DND-41 (cell line): ENCODE measurements at places on chromosomes 3 and 15.

DNA sequence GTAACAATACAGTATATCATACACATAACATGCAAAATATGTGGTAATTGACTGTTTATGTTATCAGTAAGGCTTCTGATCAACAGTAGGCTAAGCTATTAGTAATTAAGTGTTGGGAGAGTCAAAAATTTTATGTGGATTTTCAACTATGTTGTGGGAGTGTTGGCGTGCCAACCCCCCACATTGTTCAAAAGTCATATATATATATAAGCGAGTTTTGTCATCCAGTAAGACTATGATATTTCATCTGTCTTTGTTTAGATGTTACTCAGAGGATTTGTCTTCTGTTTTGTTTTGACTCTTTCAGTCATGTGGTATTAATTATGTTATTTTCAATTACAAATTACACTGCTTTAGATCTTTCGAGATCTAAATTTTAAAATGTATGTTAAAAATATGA is 51.0 kb upstream of the RAP2B start:
- H3K36me3 ChIP-seq = no peaks in the 10 kb centered on the region
- H3K27me3 ChIP-seq = no peaks in the 10 kb centered on the region
- no peak overlapping the region for H3K4me3 ChIP-seq
- H3K4me1 ChIP-seq = no peaks in the 10 kb centered on the region

DNA sequence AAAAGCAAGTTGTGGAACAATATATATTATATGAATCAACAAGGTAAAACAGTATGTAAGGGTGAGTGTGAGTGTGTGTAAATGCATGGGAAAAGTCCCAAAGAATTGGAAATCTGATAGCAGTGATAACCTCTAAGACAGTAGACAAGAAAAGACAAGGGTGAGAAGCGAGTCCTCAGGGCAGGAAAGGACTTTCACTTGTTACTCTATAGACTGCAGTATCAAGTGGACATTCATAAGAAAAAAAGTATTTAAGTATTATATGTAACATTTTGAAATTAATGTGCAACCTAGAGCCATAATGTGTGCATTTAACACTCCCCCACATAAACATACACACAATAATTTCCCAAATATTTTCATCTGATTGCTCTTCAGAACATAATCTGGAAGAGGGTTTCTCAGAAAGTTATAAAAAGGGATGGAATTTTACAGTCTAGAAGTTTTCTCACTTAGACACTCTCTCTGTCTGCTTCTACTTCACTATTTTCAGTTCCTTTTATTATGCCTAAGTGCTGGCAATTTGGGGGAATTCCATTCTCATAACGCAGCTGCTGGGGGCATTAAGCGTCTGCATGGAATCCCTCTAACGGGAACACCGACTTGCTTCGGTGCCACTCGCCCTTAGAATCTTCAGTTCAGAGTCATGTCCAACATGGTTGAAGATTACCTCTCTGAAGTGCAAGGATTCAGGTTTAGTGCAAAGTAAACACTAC is 50.0 kb upstream of the CDIN1 start:
- H3K27me3 ChIP-seq = no peaks in the 10 kb centered on the region
- no peaks in the 10 kb centered on the region for H3K4me1 ChIP-seq
- no peaks in the 10 kb centered on the region for H3K36me3 ChIP-seq
- H3K27ac ChIP-seq = no peak overlapping the region

GRCh38 chr15:67564968-67565345 is 22.5 kb downstream of the MAP2K5 start:
- peaks cover 13% of the 10 kb centered on the region for H3K4me1 ChIP-seq
- peaks cover 5% of the 10 kb centered on the region; the same call in 1 of the 2 replicates for H3K36me3 ChIP-seq
- no peak for DNase-seq

- no peak overlapping the region for H3K4me3 ChIP-seq
- DNase-seq = no peak
- H3K27ac ChIP-seq = no peak overlapping the region
- H3K36me3 ChIP-seq = no peaks in the 10 kb centered on the region
- peaks cover 4% of the 10 kb centered on the region for H3K27me3 ChIP-seq
Observed at GRCh38 chr3:112689385-112689784, 48.4 kb upstream of the CCDC80 start.

GRCh38 chr3:47705391-47705790 is 76.3 kb downstream of the SMARCC1 start:
- no peaks in the 10 kb centered on the region for H3K4me1 ChIP-seq
- peaks cover 94% of the 10 kb centered on the region for H3K36me3 ChIP-seq
- no peak overlapping the region for H3K27ac ChIP-seq
- DNase-seq = no peak
- H3K27me3 ChIP-seq = no peaks in the 10 kb centered on the region

DNA sequence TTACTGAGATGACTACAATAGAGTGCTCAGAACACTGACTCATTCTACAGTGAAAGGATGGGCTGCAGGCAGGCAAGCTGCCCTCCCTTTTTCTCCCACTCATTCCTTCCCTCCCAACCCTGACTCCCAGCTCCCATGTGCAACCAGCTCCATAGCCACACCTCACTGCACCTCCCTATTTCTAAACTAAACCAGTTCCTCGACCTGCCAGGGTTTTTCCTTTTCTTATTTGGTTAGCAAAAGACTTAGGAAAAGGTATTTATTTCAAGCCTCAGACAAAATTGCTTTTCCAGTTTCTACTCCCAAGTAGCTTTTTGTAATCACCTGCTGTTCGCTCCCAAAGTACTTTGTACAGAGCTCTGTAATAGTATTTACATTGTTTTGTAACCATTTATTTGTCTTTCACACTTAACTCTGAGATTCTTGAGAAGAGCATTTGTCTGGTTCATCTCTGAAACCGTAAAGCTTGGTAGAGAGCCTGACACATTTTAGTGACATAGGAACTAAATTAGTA is 2.2 kb downstream of the AADAC start:
- H3K36me3 ChIP-seq = no peaks in the 10 kb centered on the region
- peaks cover 32% of the 10 kb centered on the region for H3K4me1 ChIP-seq
- DNase-seq = no peak
- no peaks in the 10 kb centered on the region for H3K27me3 ChIP-seq
- H3K27ac ChIP-seq = no peak overlapping the region

DNA sequence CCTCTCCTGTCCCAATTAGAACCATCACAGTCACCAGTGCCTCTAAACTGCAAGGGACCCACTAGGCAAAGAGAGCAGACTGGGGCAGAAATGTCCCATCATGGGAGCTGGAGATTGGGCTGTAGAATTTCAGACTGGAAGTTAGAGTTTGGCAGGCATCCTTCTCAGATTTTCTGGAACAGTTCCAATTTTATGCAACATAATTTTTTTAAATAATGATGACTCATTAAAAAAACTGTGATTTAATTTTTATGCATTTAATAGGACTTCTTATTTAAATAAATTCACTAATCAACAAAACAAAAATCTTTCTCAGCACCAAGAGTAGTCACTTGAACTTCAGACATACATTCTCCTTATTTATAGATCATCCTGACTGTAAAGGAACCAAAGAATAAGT is 84.6 kb upstream of the SLC7A14 start:
- H3K36me3 ChIP-seq = no peaks in the 10 kb centered on the region
- no peaks in the 10 kb centered on the region for H3K27me3 ChIP-seq
- DNase-seq = no peak
- no peak overlapping the region for H3K4me3 ChIP-seq
- no peak overlapping the region for H3K27ac ChIP-seq

DNA sequence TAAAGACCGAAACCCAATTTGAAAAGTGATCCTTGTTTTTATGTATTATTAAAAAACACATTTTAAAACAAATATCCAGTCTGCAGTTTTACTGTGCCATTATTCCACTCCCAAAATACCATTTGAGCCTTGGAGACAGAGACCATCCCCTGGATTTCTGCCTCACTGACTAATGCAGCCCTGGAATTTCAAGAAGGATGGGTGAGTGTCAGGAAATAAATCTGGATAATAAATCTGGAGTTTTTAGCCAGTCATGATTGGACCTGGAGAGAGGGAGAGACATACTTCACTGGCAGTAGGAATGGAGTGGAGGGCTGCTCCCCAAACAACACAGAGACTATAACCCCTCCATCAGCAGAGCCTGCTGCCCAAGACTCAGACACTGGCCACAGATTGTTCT is 123.3 kb downstream of the MYLK start:
- H3K27me3 ChIP-seq = no peaks in the 10 kb centered on the region
- peaks cover 30% of the 10 kb centered on the region for H3K4me1 ChIP-seq
- H3K27ac ChIP-seq = no peak overlapping the region
- no peak overlapping the region for H3K4me3 ChIP-seq

DNA sequence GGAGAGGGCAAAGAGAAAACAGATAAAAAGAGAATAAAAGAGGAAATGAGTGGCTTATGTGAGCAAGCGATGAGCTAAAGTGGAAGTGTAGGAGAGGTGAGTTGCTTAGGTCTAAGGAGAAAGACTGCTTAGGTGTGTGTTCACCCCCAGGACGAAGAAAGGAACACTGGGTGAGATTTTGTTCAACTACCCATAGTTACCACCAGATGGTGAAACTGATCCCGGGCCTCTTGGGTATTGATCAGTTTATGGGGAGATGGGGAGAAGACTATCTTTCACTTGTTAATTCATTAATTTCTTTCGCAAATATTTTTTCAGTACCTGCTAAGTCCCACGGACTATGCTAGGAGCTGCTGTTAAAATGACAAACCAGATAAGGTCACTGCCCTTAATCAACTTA is 33.9 kb downstream of the GAP43 start:
- H3K27ac ChIP-seq = no peak overlapping the region
- DNase-seq = no peak
- peak overlapping the region; percentile 61 for H3K4me3 ChIP-seq
- H3K36me3 ChIP-seq = no peaks in the 10 kb centered on the region

GRCh38 chr3:65633018-65633638 is 405.6 kb downstream of the MAGI1 start:
- H3K27ac ChIP-seq = no peak overlapping the region
- no peaks in the 10 kb centered on the region for H3K27me3 ChIP-seq
- no peak for DNase-seq
- no peaks in the 10 kb centered on the region for H3K4me1 ChIP-seq

GRCh38 chr3:152457500-152458375 is 189.0 kb downstream of the MBNL1 start:
- no peak overlapping the region for H3K4me3 ChIP-seq
- DNase-seq = no peak
- no peaks in the 10 kb centered on the region for H3K27me3 ChIP-seq
- H3K36me3 ChIP-seq = peaks cover 91% of the 10 kb centered on the region
- H3K27ac ChIP-seq = no peak overlapping the region

GRCh38 chr3:57226176-57226575 is 1.4 kb upstream of the APPL1 start:
- H3K4me3 ChIP-seq = no peak overlapping the region
- H3K4me1 ChIP-seq = peaks cover 28% of the 10 kb centered on the region
- no peaks in the 10 kb centered on the region for H3K36me3 ChIP-seq
- no peak for DNase-seq
- no peaks in the 10 kb centered on the region for H3K27me3 ChIP-seq

DNA sequence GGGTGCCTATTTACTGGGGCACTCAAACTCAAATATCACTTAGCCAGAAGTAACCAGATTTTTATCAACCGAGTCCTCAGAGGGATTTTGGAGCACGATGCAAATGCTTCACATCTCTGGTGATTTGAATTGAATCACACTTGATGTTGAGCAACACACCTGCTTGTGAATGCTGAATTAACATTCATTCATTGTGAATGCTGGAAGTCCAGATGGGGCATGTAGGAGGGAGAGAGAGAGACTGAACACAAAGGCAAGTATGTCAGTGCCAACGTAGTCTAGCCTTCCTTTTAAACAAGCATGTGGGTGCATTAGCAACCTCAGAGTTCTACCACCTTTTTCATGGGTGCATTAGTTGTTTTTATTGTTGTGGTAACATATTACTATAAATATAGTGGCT is 156.2 kb downstream of the ADAMTSL3 start:
- no peaks in the 10 kb centered on the region for H3K4me1 ChIP-seq
- no peaks in the 10 kb centered on the region for H3K27me3 ChIP-seq
- no peak overlapping the region for H3K4me3 ChIP-seq
- no peak overlapping the region for H3K27ac ChIP-seq

DNA sequence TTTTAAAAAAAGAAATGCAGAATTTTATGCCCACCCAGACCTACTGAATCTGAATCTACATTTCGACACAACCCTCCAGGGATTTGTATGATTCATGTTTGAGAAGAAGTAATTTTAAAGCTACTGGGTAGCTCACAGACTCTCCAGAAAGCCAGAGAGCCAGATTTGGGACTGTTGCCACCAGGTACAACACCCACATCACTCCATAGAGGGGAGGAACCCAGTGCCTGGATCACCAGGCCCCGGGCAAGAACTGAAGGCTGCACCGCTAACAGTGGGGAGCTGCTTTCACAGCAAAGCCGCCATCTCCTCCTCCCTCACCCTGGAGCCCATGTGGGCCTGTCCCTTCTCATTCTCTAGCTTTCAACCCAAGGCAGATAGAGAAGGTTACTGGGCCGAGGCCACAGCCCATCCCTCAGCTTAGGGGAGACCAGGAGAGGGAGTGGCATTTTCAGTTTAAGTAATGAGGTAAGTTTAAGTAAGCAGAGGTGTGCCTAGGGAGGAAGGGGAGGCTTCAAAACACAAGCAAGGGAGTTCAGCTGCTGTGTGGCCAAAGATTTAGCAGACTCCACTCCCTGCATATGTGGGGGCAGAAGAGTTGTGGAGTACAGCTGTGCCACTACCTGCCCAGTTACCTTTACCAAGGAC is 109.8 kb downstream of the IL12A start:
- no peaks in the 10 kb centered on the region for H3K27me3 ChIP-seq
- H3K27ac ChIP-seq = no peak overlapping the region
- no peak for DNase-seq
- H3K4me1 ChIP-seq = no peaks in the 10 kb centered on the region

DNA sequence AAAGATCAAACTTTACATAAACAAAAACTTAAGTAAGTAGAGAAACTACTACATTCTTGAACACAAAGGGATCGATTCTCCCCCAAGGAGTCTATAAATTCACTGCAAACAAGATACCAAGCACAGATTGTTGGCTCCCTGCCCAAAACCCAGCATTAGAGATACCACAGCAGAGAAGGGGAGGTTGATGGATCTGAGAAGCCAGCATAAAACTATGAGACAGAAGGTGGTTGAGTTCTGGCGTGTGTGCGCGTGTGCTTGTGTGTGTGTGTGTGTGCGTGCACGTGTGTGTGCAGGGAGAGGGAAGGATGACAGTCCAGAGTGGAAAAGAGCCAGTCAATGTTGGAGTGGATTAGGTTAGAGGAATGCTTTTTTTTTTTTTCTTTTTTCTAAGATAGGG is 143.2 kb upstream of the PRR20G start:
- no peak overlapping the region for H3K27ac ChIP-seq
- DNase-seq = no peak
- no peaks in the 10 kb centered on the region for H3K4me1 ChIP-seq
- no peak overlapping the region for H3K4me3 ChIP-seq
- H3K36me3 ChIP-seq = no peaks in the 10 kb centered on the region
- H3K27me3 ChIP-seq = peaks cover 3% of the 10 kb centered on the region

DNA sequence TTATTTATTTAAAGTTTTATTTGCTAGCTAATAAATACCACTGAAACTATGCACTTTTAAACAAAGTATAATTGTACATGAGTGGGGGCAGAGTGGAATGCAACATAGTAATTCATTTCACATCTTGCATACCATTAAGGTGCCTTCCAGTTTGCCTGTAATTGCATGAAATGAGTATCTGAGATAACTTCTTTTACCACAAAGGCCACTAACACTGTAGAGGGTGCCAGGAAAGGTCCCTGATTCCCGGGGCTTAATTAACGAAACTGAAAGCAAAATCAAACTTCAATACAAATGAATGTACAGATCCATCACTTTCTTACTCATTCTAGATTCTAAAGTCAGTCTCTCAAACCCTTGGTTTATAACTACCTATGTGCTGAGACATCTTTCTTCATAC is 2.1 kb downstream of the CD47 start:
- DNase-seq = peak; percentile 64
- H3K4me3 ChIP-seq = peak overlapping the region; percentile 64
- peaks cover 15% of the 10 kb centered on the region for H3K36me3 ChIP-seq
- H3K27me3 ChIP-seq = no peaks in the 10 kb centered on the region

- no peak for DNase-seq
- H3K4me1 ChIP-seq = no peaks in the 10 kb centered on the region
- no peak overlapping the region for H3K27ac ChIP-seq
- H3K36me3 ChIP-seq = no peaks in the 10 kb centered on the region
- H3K27me3 ChIP-seq = no peaks in the 10 kb centered on the region
- no peak overlapping the region for H3K4me3 ChIP-seq
Observed at GRCh38 chr3:10721101-10721500, 94.9 kb upstream of the SLC6A11 start.
